ENCODE measurements at places on chromosomes 4 and X.

DNA sequence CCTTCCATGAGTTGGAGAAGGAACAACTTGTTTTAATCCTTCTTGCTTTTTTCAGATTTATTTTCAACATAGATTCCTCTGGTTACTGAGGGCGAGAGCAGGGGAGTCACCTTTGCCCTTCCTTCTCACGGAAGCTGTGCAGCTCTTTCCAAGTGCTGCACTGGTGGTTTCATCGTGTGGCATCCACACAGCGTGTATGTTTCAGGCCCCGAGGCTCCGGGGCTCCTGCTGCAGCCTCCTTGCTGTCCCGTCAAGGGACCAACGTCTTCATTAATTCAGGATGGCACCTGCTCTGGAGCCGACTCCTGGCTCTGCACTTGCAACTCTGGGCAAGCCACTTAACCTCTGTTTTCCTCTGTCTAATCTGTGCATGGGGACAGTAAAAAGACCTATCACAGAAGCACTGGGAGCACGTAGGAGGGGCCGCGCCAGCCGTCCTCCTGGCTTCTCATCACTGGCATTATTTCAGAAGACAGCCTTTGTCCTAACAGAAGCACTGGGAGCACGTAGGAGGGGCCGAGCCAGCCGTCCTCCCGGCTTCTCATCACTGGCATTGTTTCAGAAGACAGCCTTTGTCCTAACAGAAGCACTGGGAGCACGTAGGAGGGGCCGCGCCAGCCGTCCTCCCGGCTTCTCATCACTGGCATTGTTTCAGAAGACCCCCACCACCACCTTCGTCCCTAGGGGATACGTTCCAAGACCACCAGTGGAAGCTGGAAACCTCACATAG is 117.8 kb upstream of the NKX1-1 start:
- no peak for DNase-seq

GRCh38 chr4:120236873-120237272 is 170.2 kb upstream of the MAD2L1 start:
- no peak for DNase-seq

GRCh38 chr4:181245326-181245725 is 997.9 kb upstream of the TENM3 start:
- DNase-seq: no peak

- peak; percentile 65 for DNase-seq
These were observed at the start of gene PABPC4L for GRCh38 chr4:134201216-134202161. PABPC4L (minus strand) TSS chr4:134201789; CDS start chr4:134201019, 770 bp downstream.

GRCh38 chr4:10456595-10457254 is 501 bp downstream of the ZNF518B start:
- peak; percentile 48 for DNase-seq

- DNase-seq: no peak
These were observed 23.3 kb upstream of the BCOR start for GRCh38 chrX:40120838-40121580.

DNA sequence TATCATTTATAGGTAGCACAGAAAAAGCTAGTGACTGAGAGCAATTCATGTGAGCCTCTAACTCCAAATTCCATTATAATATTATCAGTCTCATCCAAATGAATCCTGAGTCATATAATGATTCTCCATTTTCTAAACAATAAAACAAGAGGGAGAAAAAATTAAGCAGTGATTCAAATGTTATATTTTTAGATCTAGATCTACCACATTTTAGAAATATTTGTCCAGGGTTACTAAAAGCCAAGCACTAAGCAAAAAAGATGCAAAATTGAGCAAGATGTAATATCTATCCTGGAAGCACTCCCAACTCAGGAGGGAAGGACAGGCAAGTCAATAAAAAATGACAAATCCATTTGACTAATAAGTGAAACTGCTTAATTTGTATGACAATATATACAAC is 172.8 kb downstream of the FBXW7 start:
- DNase-seq: no peak

DNA sequence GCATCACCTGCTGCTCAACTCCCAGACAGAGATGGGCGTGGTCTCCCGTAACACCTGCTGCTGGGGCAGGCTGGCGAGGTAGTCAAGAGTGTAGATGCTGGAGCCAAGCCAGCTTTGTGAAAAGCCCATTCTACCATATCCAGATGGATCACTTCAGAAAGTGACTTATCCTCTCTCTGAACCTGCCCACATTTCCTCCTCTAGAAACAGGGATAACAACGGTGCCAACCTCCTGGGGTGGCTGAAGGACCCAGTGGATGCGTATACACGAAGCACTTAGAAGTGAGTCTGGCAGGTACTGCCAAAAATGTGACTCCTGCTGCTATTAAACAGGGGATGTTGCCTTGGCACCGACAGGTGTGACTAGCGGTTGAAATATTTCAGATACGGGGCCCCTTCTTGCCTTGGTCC is 95.8 kb downstream of the SORBS2 start:
- no peak for DNase-seq

- DNase-seq: no peak
These were observed 58.2 kb upstream of the TRIM2 start for GRCh38 chr4:153146031-153146430.

GRCh38 chr4:180625653-180626052 is 1617.5 kb upstream of the TENM3 start:
- DNase-seq: no peak

DNA sequence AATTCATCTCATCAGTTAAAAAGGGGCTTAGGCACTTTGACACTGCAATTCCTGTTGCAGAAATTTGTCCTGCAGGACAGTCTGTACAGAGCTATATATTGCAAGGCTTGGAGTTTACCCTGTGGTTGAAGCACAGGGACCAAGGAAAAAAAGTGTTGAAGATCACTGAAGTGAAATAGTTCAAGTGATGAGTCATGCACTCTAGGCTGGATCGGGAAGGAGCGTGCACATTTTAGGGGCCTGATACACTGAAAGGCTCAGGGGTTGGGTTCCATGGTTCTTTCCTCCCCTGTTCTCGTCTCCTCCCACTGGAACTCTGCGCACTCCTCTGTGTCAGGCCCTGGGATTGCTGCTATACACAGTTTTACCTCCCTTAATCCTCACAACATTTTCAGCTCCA is 104.9 kb upstream of the ARMCX2 start:
- DNase-seq: no peak

DNA sequence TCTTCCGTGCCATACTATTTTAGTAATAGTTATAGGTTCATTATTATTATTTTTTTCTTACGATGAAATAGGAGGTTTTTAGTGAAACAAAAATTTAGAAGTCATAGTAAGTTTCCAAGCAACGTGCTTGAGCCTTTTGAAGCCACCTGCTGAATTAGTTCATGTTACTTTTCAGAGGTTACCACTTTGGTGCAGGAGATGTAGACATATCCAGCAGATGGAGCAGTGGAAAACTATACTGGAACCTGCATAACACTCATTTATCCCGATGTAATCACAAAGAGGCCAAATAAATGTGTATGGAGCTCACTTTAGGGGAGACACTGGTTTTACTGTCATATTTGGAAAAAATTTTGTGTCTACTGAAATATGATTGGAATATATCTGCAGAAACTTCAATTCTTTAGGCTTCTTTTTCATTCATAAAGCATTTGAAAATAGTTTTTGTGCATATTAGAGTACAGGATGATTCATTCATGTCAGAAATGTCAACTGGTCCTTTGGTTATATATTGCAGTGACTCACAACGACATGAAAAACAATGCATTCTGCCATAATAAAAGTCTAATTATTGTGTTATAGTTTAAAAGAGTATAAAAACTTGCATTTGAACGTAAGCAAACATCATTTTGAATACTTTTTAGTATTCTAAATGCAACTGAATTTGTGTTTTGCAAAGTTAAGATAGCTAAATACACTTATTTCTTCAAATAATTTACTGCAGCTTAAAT is 2182.9 kb upstream of the TENM3 start:
- DNase-seq: no peak

DNA sequence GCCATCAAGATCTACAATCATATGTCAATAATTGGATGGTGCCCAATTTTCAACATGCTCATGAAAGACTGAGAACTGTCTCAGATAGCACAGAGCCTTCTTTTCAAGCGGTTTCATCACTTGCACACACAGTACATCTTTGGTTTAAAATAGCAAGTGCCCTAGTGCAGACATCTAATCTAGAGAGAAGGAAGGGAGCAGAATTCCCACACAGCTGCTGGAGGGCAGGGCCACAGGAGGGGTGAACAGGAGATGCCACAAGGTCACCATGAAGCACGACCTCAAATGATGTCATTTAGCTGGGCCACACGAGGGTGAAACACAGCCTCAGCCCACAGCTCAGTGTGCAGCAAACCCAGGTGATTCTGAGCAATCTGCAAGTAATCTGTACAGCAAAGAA is 24.3 kb downstream of the LEF1 start:
- DNase-seq: no peak

GRCh38 chr4:924107-925096 is 7.7 kb downstream of the GAK start:
- DNase-seq: peak; percentile 9

DNA sequence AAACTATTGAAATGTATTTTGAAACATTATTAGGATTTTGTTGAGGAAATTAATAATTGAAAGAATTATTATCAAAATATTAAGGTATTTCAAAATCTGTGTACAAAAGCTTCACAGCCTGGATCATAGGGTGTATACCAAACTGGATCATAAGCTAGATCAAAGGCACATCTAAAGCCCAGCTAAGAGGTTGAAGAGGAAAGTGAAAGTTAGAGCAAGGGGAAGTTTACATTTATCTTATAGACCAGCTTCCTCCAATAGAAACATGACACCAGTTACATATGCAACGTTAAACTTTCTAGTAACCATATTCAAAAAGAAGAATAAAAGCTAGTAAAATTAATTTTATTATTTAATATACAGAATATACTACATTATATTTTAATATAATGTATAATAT is 227.2 kb upstream of the BMP3 start:
- DNase-seq: no peak

DNA sequence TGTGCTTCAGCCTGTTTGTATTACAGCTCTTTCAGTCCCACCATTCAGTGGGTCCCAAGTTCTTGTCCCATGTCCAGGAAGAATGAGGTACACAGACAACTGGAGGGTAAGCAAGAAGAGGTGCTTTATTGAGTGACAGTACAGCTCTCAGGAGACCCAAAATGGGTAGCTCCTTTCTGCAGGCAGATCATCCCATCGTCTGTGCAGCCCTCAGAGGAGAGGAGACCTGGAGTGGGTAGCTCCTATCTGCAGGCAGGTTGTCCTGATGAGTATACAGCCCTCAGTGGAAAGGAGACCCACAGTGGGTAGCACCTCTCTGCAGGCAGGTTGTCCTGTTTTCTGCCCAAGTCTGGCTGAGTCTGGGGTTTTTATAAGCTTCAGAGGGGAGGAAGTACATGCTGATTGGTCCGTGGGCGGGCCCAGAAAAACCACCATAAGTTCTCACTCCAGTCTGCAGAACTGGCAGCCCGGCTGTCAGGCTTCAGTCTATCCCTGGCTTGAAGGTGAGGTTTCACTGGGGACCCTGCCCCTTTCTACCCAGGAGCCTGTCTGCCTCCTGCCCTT is 18.0 kb downstream of the GRK4 start:
- DNase-seq: no peak

GRCh38 chrX:55742649-55743048 is 25.1 kb downstream of the RRAGB start:
- DNase-seq: no peak

DNA sequence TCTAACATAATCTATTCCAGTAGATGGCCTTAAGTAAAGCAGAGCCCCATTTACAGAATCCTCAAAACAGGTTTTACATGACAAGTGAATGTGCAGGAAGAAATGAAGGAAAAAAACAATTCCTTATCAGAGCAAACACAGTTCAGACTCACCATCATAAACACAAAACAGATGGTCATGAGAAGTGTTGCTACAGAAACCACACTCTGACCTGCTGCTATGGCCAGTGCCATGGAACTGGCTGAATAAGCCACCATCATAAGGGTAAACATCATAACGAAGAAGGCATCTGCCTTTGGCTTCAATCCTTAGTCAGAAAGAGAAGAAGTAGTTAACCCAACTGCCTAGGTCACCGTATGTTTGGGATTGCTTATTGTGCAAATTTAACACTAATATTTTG is 61.1 kb downstream of the ABCG2 start:
- DNase-seq: no peak

DNA sequence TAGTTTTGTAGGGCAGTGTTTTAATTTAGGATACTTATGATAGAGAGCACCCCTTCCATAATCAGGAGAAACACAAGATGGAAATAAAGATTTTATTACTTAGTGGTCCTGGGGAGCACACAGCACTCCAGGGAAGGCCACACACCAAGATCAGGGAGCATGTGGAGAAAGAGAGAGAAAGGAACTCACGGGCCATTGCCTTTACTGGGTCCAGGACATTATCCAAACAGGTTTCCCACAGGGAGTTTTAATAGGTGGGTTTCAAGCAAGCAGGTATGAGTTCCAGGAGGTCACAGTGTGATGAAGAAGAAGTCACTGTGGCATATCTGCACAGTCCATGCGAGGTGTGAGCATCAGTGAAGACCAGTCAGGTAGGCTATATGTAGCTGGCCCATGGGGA is 46.8 kb downstream of the NFKB1 start:
- DNase-seq: no peak

DNA sequence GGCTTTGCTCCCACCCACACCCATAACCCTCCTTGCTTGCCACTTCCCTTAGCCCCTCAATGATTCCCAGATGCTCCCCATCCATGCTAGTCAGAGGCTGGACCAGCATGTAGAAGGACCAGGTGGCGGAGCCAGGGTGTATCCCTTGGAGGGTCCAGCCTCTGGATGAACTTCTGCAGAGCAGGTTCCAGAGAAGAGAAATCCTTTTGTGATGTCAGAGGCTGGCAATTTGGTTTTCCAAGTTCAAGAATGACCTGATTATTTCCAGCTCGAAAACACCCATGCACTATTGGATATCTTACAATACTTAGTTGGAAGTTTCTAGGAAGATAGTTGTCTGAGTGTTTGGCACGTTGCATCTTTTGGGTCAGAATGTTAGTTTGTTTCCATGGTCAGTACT is 168.3 kb upstream of the RPS6KA3 start:
- no peak for DNase-seq

DNA sequence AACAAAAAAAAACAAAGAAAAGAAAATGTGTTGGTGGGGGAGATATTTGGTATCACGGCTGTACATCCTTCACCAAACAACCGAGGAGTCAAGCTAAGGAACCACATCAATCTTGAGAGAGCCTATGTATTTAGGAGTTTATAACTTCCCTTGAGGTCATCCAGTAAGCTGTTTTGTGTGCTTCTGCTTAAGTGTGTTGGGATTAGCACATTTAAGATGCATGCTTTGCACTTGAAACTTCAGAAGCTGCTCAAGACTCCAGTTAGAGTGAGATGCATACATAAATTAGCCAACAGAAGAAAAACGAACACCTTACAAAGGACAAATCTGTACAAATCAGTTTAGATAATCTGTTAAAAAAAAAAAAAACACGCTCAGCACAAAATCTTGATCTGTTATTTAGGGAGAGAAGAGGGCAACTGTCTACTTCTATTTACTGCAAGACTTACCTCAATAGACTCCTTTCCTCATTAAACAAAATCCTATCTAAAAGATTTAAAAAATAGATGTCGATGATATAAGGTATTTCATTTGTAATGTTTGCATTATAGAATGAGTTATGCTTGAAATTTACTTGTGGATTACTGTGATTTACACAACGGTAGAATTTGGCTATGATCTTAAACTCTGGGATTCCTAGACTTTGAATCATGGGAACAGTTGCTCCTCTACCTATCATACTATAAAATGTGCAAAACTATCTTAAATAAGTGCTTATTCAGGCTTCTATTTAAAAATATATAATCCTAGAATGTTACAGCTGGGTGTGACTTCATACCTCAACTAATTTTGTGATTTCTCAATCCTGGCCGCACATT is 53.8 kb upstream of the NAP1L5 start:
- no peak for DNase-seq
